Neural crest cell (in vitro differentiated cells): ENCODE measurements at places on chromosomes 5 and 9. TPM values are rescaled to one million over a fixed set of nuclear protein-coding genes. Genes with fewer than 3 reads are reported as not detected.
A peak's percentile ranks its signal among the peaks of the same experiment; 100 is the strongest.

DNA sequence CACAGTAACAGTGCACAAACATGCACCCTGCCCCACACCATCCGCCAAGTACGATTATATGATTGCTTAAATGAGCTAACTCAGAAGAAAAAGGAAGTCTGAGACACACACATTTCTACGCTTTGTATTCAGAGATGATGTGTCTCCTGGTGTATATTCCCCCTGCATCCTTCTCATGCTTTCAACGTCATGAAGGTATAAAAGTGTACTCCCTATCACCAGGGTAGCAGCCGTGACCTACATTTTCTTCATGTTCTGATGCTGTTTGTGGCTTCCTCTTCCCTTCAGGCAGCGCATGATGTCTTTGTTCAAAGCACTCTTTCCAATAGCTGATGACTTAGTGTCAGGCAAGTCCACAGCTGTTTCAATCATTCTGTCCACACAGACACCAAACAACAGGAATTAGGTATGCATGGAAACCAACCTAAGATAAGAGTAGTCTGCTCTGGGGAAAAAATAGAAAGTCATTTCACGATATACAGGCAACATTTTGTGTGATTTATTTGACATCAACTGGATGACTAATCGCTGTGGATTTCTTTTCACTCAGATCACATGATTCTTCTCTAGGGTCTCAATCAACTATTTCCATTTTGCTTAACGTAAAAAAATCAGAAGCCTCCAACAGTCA lies 269.4 kb upstream of the PTGER4 start:
- no peak for DNase-seq

Gene CYLC2
- not detected in 2 replicates for total RNA-seq

Gene NKD2
- total RNA-seq, result 15.6 and 20.6 TPM in 2 replicates

Gene KDM3B
- 100 and 104 TPM in 2 replicates for total RNA-seq

GRCh38 chr9:2916382-2916985 lies 72.6 kb upstream of the PUM3 start:
- DNase-seq, result no peak

DNA sequence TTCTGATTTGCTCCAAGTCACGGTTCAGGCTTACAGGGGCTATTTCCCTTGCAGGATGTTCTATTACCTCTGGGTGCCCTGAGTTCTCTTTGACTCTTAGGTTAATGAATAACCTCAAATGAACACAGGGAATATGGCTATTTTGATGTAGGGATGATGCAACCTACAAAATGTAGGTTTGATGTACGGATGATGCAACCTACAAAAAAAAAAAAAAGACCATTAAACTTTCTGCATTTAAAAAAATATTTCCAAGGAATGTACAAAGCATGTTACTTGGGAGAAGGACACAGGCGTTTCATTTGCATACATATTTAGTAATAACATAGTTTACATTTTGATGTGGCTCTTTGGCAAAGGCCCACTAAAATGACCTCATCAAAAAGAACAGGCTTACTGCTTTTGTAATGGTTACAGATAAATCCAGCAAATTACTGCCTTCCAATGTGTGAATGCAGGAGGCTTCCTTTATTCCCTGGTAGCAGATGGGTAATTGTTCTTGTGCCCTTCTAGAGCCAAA lies 36.3 kb downstream of the ZNF474 start:
- DNase-seq, result no peak

GRCh38 chr5:101788797-101789196 lies 507.3 kb downstream of the SLCO4C1 start:
- no peak for DNase-seq

GRCh38 chr5:171840066-171840465 lies 54.4 kb downstream of the SMIM23 start:
- no peak for DNase-seq

GRCh38 chr5:20833081-20833627 lies 845.2 kb upstream of the CDH18 start:
- no peak for DNase-seq

Gene SNCAIP
- 10.2 and 11.6 TPM in 2 replicates for total RNA-seq

DNA sequence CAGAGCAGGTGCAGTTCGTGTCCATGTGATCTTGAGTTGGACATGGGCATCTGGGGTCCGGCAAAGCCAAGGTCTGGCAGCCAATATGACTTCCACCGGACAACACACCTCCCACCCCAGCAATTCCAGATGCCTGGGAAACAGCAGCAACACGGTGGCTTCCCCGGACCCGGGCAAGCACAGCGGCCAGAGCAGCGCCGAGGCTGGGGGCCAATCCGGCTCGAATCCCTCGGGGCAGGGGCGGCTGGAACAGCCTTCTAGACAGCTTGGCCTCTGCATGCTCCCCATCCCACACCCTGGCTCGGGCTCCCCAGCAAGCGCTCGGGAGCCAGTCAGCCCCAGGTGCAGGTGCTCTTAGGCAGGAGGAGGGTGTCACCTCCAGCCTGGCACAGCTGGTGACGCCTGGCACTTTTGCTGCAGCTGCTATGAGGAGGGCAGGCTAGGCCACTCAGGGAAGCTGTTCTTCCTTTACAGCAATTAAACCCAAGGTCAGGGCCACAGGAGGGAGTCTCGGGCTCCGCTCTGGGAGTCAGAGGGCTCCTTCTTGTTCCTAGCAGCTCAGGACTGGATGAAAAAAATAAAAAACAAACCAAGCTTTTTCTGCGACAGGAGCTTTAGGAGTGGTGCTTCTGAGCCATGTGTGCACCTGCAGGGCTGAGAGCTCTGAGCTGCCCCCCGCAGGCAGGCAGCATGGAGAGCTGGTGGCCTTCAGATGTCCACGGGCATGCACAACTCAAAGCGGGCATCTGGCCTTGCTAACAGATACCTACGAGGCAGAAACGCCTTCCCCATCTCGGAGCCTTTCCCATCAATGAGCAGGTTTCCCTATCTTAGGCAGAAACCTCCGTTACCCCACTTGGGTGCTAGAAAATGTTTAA lies 28.2 kb downstream of the DBH start:
- DNase-seq, result no peak

DNA sequence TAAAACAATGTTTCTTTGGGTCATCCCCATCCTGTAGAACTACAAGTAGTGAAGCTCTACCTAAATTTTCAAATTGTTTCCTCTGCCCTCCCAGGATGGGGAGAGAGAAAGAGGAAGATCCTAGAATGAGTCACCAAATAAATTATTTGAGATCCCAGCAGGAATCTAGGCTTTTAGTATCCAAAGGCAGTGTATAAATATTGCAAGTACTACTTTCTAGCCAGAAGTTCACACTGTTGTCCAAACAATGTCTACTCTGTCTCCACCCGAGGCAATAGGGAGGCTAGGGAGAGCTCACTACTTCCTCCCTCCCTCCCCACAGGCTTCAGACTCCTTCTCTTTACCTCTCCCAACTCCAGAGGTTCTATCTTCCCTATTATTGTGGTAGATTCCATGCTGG lies 362.8 kb downstream of the MRPS30 start:
- DNase-seq, result no peak

GRCh38 chr5:43039471-43040286 lies 440 bp downstream of the ANXA2R start:
- DNase-seq, result peak; percentile 52

Gene TLN1
- total RNA-seq, result 123 and 141 TPM in 2 replicates

GRCh38 chr5:50836356-50836755 lies 169.9 kb downstream of the PARP8 start:
- DNase-seq, result no peak

DNA sequence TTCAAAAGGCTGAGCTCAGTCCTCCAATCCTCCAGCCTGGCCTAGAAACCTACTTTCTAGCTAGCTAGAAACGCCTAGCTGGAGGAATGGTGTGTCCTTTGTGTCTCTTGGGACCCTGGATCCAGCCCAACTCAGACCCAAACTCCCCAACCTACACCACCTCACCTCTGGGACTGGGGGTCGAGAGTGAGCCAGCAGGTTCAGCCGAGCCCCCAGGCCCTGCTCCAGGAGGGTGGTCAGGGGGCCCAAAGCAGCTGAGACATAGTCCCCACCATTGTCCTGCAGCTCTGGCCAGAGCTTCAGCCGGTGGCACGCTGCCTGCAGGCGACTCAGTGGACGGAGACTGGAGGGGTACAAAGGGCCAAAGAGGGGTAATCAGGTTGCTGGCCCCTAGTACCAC lies 6.2 kb downstream of the NOL6 start:
- DNase-seq, result no peak

- DNase-seq, result no peak
Observed at GRCh38 chr5:122967085-122967484, 69.4 kb downstream of the PPIC start.

DNA sequence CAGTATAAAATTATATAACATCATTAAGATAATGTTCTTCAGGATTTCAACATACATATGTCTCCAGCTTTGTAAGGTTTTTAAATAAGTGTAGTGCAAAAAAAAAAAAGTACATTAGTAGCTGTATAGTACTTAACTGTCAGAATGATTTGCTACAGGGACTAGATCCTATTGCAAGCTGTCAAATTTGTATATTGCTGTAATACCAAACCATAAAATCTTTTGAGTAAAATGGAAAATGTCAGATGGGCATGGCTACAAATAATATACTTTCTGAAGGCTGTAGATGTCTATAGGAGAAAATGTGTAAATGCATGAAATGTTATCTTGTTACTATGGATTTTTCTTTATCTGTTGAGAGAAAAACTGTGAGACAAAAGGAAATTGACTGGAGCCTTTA lies 298.5 kb downstream of the KDM4C start:
- DNase-seq, result no peak

GRCh38 chr5:82635561-82636288 lies 357.6 kb upstream of the RPS23 start:
- no peak for DNase-seq

GRCh38 chr5:73892806-73893205 lies 266.8 kb downstream of the ARHGEF28 start:
- DNase-seq, result no peak

Gene PCDHA1
- 0.07 TPM in 1 of 2 replicates, not detected in the other for total RNA-seq

Gene NUTM2G
- total RNA-seq, result not detected in 2 replicates
